Fibroblast of skin of back (primary cell): ENCODE measurements at places on chromosomes 6 and 20.
A peak's percentile ranks its signal among the peaks of the same experiment; 100 is the strongest.

- DNase-seq: no peak
Observed at GRCh38 chr6:33978412-33979150, 167.3 kb downstream of the GRM4 start.

DNA sequence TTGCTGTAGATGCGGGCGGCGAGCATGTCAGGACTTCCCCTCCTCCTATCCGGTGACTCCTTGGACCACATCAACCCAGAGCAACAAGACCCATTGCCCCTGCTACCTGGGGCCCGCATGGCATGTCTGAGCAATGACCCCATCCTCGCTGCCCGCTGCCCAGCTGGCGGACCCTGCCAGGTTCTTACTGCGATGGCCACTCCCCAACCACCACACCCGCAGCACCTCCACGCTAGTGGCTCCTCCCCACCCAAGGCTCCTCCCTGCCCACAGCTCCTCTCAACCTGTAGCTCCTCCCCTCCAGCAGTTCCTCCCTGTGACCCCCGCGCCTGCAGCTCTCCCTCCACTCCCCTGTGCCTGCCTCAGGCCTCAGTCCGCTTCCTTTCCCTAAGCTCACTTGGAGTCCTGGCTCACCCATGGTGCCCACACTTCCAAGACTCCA lies 17.6 kb upstream of the SERPINB9 start:
- DNase-seq: no peak

- DNase-seq: peak; percentile 43
Observed at GRCh38 chr6:125781314-125781868, 9.4 kb upstream of the NCOA7 start.

DNA sequence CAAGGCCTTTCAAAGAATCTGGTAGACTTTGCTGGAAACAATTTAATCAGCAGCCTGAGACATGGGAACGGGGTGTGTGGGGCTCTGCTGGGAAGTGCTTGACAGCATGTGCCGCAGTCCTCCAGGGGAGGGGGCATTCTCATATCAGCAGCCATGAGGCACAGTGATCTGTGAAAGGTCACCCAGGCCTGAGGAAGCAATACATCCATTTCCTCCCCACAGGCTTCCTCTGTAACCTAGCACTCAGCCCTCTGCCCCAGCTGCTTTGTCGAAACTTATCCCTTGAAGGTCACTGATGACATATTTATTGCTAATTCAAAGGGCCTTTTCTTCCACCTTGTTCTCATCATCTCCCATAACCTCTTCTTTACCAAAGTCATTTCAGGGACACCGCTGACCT lies 103.3 kb downstream of the TNFAIP3 start:
- DNase-seq: no peak

DNA sequence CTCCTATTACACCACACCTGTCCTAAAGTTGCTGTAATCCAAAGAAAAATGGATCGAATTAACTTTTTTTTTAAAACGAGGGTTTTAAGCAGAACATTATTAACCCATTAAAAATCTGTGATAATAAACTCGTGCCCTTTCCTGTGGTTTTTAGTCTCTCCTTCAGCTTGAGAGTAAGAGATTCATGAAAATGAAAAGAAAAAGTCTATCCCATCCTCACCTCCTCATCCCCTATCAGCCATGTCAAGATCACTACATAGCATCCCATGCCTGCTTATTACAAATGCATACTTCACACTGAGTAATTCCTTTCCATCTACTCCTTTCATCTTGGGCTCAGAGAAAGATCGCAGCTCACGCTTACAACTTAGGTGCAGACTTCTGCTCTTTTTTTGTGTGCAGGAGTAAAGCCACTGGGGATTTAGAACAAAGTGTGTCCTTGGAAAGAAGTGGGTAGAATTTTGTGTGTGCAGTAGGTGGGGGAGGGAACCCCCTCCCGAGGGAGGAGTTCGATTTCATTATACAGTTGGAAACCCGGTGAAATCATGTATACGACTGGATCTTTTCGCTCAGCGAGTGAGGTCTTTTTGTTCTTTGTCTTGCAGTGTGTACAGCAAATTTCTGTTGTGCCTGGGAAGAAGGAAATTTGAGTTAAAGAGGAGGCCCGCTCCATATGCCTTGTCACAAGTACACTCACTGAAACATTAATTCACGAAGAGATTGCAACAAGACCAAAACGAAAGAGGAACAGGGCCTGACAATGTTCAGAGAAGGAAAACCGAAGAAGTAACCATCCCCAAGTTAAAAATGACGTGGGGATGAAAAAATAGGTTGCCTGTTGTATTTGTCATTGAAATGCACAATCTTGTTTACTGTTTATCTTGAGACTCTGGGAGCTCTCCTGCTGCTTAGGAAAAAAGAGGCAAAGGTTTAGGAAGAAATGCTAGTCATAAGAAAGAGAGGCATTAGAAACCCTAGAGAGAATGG lies 146.5 kb upstream of the ZNF217 start:
- DNase-seq: peak; percentile 59
